Stimulated activated CD4-positive, alpha-beta T cell treated with anti-CD3 and anti-CD28 coated beads, Interleukin-2, amount 100 ng/mL, for 4 hours (primary cell): ENCODE measurements at places on chromosomes 7 and 10.

- no peak for DNase-seq
Measured at GRCh38 chr10:3106928-3107425, 39.6 kb downstream of the PFKP start.

DNA sequence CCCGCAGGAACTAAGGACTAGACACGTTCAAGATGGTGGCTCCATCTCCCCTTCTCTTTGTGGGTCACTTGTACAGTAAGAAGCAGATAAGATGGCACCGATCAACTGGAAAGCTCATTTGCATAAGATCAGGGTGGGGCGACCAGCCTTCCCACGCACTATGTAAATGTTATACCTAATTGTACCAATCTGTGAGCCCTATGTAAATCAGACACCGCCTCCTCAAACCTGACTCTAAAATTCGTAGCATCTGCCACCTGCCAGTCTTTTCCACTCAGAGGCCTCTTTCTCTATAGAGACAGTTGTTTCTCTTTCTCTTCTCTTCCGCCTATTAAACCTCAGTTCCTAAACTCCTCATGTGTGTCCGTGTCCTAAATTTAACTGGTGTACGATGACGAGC is 324.5 kb downstream of the PHF14 start:
- DNase-seq = no peak

- DNase-seq = no peak
Measured at GRCh38 chr10:43373461-43373860, 2.0 kb downstream of the FXYD4 start.

DNA sequence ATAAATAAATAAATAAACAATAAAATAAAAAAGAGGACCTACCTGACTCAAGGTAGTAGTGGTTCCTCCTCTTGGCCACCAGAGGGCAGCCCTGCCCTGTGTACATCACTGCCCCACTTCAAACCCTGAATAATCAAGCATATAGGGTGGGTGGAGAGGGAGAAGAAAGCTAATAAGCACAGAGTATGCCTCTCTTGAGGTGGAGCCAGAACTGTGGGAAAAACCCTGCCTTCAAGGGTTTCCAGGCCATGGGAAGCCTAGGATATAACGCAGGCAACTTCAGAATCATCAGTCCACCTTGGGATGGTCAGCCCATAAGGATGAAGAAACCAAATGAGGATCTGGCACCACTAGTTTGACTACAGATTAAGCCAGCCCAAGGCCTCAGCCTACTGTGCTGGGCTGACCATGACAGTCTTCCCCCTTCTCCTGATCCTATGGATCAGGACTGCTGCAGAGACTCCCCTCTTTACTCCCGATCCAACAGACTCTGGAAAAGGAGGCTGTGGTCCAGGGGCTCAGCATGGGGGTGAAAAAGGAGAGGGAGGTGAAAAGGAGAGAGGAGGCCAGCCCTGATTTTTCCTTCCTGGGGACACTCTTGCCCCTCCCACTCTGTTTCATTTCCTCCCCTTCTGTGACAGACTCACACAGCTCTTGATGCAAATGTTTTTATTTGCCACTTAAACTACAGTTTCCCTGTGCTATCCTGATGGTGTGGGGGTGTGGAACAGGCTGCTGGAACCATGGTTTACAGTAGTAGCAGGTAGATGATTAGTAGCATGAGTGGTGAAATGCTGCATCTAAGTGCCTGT is 10.1 kb downstream of the AVPI1 start:
- peak; percentile 38 for DNase-seq

DNA sequence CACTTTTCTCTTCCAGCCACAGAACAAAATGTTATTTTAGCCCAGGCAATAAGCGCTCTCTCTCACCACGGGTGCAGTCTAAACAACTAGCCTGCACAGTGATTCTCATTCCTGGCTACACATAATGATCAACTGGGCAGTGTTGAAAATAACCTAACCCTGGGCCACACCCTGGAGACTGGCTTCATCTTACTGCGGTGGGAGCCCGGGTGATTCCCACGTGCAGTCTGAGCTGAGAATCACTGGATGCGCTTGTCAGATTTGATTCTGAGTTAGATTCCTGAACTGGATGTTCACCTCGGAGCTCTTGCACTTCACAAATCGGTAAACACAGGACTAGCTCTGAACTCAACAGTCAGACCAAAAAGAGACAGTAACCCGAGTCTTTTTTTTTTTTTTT is 14.9 kb downstream of the ZC3HAV1 start:
- DNase-seq = no peak

DNA sequence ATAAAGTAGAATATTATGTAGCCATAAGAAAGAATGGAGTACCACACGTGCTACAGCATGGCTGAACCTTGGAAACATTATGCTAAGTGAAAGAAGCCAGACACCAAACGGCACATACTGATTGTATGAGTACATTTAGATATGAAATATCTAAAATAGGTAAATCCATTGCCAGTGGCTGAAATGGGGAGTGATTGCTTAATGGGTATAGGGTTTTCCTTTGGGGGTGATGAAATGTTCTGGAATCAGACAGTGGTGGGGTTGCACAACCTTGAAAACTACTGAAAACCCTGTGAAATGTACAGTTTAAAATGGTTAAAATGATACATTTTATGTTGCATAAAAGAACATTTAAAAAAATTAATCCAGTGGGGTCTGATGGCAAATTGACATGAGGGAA is 667.9 kb downstream of the AUTS2 start:
- no peak for DNase-seq

- DNase-seq = peak; percentile 49
Measured at GRCh38 chr7:95916573-95917297, 144.4 kb downstream of the DYNC1I1 start.

DNA sequence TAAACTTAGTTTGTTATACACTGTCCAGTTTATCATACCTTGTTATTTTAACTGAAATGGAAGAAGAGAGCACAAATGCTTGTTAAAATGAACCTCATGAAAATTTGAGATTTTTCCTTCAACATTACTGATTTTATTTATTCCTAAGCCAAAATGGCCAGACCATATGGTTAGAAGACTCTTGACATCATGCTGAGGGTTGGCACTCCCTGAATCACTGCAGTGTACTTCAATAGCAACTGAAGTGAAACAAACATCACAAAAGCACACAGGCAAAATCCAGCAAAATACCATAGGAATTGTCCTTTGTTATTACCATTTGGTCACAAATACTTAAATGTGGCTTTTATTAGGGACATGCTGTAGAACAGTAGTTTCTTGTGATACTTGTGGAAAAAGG is 347.8 kb downstream of the NXPH1 start:
- no peak for DNase-seq

GRCh38 chr10:60358282-60358681 is 31.4 kb downstream of the ANK3 start:
- no peak for DNase-seq

DNA sequence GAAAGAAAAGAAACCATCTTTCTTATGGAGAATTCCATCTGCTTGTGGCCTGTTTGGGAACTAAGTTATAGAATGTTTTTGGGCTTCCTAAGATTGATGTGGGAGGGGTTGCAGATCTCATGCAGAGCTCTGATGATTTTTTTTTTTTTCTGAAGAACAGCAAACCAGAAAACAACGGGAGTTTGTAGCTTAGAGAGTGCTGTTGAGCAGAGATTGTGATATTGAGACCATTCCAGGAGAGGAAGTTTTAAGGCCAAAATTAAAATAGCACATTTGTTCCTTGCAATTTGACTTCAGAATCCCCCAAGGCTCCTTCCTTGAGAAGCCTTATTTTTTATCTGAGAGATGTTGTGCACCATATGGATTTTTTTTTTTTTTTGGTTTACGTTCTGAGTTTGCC is 159.5 kb upstream of the NRP1 start:
- DNase-seq = no peak

DNA sequence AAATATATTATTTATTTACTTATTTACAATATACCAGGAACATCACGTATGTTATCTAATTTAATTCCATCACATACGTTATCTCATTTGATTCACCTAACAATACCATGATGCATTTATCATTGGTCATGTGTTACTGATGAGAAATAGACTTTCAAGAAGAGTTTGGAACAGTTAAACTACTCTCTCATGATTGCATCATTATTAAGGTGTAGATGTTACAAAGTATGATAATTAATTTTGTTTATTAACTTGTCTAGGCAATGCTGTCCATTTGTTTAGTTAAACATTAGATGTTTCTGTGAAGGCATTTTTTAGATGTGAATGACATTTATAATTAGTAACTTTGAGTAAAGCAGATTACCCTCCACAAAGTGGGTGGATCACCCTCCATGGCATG is 32.0 kb upstream of the PCDH15 start:
- DNase-seq = no peak

DNA sequence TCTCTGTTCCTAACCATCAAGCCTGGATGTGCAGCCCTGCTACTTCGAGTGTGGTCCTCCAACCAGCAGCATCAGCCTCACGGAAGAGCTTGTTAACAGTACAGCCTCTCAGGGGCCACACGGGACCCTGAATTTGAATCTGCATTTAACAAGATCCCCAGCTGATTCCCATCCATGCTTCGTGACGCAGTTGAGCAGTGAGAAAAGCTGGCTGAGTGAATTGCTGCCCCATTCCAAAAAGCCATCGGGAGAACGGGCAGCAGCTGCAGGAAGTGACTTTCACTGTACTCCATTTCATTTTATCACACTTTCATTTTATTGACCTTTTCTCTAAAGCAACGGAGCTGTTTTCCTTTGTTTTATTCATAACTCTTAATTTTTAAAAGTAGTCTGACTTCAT is 22.5 kb downstream of the FAM171A1 start:
- DNase-seq = no peak

DNA sequence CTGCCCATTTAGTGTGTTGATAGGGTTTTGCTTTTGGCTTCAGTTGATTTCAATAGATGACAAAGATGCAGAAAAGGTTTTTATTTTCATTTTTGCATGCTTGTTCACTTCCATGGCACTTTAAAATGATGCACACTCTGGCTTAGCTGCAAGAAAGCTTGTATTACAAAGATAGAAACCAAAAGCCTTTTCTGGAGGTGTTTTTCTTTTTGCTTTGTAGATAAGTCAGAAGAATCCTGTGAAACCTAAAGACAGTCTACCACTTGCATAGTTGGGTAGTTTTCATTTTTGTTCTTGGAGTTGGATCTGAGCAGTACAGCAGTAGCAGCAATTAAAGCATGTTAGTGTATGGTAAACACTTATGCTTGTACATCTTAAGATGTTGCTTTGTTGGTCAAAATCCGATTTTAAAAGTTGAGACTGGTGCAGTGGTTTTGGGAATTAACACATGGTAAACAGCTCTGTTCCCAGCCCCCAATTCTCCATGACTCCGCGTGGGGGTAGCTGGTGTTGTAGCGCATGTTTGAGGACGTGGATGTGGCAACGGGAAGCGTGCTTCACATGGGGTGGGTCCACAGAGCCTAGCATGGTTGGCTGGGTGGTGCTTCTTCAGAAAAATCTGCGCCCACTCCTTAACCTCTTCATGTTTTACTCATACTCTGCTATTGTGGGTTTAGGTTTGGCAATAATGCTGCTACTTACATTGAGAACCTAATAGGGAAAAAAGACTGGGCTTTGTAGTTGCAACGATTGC is 19.8 kb downstream of the CCNY start:
- DNase-seq = no peak

DNA sequence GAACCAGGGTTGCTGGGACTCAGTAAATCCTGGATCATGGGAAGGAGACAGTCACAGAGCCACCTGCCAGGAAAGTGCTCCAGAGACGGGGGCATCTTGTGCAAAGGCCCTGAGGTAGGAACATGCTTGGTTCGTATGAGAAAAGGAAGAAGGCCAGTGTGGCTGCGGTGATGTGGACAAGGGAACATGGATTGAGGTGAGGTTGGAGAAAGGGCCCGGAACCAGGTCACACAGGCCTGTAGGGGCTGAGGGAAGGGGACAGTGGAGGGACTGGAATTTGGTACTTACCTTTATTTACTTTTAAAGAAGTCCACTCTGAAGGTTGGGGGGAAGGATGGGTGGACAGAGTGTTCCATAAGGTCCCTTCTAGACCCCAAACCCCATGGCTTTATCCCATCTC is 32.9 kb upstream of the CXCL12 start:
- no peak for DNase-seq

DNA sequence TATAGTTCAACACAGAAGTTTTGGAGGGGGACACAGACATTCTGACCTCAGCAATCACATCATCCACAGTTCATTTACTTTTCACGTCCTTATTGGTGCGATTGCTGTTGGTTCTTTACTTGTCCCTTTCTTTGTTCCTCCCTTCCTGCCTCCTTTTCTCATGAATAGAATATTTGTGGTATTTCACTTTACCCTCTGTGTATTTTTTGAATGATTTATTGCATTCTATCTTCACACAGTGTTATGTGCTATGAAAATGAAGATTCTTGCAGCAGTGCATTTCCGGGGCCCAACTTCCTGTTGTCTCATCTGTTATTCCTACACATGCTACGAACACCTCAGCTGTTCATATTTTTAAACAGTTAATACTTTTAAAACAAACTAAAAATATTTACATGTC is 179.6 kb downstream of the ZMYND11 start:
- DNase-seq = no peak

GRCh38 chr7:56092789-56093531 is at the start of gene PHKG1:
PHKG1 (minus strand) TSS chr7:56092952; CDS start chr7:56088941, 4,011 bp downstream.
- no peak for DNase-seq

DNA sequence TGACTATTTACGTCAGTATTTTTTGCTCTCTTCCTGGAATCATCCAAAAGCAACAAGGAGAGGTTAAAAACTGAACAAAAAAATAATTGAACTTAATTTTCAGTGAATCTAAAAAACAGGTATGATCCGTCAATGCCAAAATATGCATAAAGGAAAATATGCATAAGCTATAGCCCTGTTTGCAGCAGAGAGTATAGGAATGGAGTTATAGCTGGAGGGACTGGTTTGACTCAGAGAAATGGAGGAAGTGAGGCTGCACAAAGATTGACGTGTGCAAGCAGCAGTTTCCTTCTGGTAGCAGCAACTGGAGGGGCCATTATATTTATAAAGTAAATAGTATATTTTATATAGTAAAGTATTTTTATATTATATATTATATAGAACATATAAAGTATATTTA is 37.1 kb downstream of the GNG11 start:
- no peak for DNase-seq

GRCh38 chr10:78672918-78673317 is 395.8 kb upstream of the ZMIZ1 start:
- no peak for DNase-seq

GRCh38 chr10:98621630-98622029 is 174.9 kb upstream of the HPS1 start:
- DNase-seq = no peak

- no peak for DNase-seq
Measured at GRCh38 chr10:71660313-71660712, 59.3 kb downstream of the C10orf105 start.

DNA sequence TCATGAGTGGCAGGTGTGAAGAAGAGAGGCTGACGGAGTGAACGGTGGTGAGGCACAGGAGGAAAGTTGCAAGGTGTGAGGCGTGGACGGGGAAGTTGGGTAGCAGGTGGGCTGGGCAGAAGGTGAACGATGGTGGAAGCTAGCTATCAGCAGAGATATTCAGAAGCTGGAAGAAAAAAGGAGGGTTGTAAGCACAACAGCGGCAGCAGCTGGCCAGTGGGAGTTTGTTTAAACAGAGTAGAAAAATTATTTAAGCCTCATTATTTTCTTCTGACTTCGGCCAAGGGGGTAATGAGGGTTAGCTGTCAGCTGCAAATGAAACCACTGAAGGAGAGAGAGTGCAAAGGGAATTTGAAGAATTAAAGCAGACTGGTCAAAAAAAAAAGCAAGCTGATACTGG is 62.1 kb upstream of the PRKAR2B start:
- DNase-seq = no peak
